ENCODE measurements at places on chromosomes 6 and 20.
A peak's percentile ranks its signal among the peaks of the same experiment; 100 is the strongest.

DNA sequence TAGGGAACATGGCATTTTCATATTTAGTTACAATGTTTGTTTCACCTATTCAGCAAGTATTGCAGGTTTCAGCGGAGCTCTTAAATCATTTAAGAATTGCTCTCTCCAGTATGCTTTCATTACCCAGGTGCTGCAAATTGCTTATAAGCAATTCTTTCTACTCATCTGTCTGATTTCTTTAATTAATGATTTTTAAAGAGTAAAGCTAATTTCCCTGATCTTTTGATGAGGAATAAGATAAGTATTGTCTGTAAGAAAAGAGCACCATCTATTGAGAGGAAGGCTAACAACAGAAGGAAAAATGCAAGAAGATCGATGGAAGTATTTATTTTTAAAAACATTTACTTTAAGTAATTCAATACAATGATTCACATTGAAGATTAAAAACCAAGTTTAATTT is 2.0 kb downstream of the OPRM1 start:
- no peak for DNase-seq

DNA sequence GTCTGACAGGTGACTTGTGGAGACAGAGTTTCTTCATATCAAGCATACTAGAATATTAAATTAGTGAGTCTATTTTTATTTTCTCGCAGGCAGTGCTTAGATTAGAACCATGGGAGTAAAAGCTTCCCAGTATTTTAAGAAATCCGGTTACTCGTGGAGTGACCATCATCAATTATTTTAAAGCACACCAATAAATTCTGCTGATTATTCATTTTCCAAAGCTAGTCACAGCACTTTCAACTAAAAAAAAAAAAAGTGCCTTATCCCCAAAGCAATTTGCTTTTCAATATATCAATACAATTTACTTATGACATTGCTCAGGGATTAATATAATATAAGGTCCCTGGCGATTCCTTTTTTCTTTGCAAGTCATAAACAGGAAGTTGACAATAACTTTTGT is 26.3 kb upstream of the OLIG3 start:
- no peak for DNase-seq

DNA sequence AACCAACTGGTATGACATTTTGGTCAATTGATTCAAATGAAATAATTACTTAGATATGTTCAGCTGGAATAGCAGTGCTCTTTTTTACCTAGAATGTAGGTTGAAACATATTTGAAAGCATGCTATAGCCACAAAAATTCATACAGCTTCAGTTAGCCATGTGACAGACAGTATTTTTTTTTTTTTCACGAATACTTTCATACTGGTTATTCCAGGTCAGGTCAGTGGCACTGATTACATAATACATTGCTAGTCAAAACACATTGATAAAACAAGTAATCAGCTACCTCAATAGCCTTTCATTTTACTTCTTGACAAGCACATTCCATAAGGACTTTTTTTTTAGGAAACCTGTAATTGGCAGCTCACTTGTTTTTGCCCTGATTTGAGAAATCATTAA is 222.6 kb downstream of the EYA4 start:
- no peak for DNase-seq

GRCh38 chr6:16555550-16555949 is 205.7 kb downstream of the ATXN1 start:
- DNase-seq: no peak

- DNase-seq: no peak
Observed at GRCh38 chr20:58469616-58470015, 45.6 kb downstream of the APCDD1L start.

DNA sequence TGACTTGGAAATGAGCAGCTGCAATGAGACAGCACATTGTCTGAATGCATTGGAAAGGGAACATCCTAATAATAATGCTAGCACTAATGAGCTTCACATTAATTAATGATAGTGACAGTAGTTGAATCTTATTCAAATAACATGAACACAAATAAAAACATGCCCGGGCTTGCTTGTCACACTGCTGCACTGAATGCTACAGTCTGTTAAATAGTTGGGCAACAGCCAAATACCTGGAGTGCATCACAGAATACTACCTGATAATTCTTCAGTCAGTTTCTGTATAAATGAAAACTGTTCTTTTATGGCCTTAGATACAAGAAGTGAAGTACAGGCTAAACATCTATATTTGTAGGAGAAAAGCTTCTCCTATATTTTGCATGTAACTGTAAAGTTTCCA is 458.7 kb downstream of the RNF144B start:
- no peak for DNase-seq

- no peak for DNase-seq
Observed at GRCh38 chr6:169626649-169627048, 75.2 kb downstream of the WDR27 start.

DNA sequence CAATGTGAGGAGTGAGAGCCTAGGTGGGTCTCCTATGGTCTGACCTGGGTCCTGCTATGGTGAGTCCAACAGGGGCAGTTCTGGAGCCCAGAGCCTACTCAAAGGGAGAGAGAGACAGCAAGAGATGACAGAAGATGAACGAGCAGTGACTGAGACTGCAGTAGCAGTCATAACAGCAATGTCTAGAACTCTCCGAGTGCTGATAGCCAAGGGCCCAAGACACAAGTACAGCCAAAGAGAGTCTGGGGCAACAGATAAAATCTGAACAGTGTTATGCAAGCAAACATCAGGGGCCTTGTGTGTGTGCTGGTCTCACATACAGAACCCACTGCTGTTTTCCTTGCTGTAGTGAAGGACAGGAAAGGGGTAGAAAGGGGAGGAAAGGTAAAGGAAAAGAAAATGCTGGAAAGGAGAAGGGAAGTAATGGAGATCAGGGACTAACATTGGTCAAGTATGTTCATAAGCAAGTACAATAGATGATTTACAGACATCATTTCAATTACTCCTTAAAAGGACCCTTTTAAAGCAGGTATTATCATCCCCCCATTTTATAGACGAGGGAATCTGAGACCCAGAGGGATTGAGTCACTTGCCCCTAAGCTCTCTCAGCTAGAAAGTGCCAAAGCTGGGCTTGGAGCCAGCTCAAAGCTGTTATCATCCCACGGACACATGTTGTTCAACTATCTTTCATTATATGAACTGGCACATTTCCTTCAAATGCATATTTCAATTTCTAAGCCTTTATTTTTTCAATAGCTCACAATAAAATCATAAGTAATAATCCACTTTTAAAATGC is 182.3 kb upstream of the RAB32 start:
- no peak for DNase-seq

- DNase-seq: no peak
Observed at GRCh38 chr6:141199074-141199473, 933.7 kb upstream of the GJE1 start.

DNA sequence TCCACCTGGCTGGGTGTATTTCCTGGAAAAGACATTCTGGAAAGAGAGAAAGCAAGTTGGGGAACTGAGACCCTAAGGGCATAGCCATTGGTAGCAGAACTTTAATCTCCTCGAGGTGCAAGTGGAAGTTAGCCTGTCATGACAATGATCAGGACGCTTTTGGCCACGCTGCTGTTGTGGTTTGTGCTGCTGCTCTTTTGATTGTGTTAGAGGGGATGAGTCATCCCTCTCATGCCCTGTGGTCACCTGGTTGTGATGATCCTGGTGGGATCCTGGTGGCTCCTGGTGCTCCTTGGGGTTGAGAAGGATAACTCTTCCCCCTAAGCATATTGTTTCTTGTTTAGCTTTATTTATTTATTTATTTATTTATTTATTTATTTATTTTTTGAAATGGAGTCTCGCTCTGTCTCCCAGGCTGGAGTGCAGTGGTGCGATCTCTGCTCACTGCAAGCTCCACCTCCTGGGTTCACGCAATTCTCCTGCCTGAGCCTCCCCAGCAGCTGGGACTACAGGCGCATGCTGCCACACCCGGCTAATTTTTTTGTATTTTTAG is 350.3 kb downstream of the KIF16B start:
- DNase-seq: no peak

GRCh38 chr6:34200340-34200971 is 36.2 kb upstream of the HMGA1 start:
- DNase-seq: no peak

GRCh38 chr6:90103056-90103800 is 193.4 kb downstream of the BACH2 start:
- DNase-seq: peak; percentile 59

- DNase-seq: no peak
Observed at GRCh38 chr20:33765592-33765991, 33.8 kb downstream of the ZNF341 start.

GRCh38 chr6:132354517-132355167 is 46.6 kb downstream of the MOXD1 start:
- peak; percentile 11 for DNase-seq

DNA sequence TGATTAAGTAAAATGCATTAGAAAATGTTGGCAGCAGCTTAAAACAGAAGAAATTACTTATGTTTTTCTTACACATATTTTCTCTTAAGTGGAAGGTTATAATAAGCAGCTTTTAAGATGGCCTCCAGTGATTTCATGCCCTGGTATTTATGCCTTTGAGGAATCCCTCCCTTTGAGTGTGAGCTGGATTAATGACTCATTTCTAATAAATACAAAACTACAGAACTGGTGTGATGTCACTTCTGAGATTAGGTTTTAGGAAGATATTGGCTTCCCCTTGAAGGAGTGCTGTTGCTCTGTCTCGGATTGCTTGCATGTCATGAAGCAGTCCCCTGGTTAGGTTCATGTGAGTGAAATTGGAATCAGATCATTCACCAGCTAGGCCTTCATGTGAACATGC is 143.2 kb upstream of the EPHA7 start:
- no peak for DNase-seq

DNA sequence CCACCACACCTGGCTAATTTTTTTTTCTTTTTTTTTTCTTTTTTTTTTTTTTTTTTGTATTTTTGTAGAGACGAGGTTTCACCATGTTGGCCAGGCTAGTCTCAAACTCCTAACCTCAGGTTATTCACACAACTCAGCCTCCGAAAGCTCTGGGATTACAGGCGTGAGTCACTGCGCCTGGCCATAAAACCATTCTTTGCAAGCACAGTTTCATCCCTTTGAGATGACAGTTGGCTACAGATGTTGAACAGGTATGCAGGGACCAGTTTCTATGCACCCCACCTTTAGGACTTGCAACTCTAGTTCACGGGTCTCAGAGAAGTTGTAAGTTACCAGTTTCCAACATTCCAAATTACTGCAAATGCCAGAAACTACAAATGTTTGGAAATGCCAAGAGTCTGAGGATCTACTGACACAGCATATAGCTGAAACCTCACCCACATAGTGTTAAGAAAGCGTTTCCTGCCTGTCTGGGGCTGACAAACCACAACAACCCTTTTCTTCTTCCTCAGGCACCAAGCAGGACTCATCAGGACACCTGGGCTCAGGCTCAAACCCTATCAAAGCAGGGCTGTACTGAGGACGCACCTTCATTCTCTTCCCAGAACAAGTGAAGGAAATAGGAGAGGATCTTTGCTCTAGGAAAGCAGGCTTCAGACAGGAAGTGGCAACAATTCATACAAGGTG is 22.9 kb downstream of the ARHGAP18 start:
- peak; percentile 52 for DNase-seq

DNA sequence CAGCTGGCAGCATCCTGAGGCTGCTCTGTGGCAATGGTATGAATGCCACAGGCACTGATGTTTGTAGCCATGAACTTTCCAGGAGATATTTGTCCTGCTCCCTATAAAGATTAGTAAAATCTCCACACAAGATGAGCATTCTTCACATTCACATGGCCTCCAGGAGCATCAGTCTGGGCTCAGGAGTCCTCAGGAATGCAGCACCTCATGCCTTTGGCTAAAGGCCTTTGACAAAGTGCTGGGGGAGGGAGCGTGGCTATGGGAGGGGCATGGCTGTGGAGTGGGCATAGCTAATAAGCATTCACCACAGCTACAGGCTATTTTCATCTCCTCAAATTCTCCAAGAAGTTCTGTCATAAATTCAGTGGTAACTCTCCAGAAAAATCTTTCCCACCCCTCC is 90.5 kb upstream of the LY86 start:
- DNase-seq: no peak

GRCh38 chr6:10793695-10794094 is 44.6 kb downstream of the MAK start:
- DNase-seq: no peak

- DNase-seq: no peak
Observed at GRCh38 chr20:44656448-44656847, 4.9 kb upstream of the ADA start.

DNA sequence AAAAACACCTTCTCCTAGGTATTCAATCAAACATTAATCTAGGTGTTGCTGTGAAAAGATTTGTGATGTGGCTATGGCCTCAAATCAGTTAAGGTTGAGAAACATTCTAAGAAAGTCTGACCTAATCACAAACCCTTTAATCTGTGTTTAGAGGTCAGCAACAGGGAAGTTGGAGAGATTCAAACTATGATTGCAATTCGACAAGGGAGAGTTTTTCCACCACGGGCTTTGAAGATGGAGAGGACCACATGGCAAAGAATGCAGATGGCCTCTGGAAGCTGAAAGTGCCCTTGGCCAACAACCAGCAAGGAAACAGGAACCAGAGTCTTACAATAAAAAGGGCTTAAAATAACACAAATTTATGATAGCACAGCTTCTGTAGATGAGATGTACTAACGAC is 29.6 kb upstream of the LGSN start:
- DNase-seq: no peak

GRCh38 chr20:24782801-24783630 is 166.1 kb upstream of the CST7 start:
- no peak for DNase-seq

DNA sequence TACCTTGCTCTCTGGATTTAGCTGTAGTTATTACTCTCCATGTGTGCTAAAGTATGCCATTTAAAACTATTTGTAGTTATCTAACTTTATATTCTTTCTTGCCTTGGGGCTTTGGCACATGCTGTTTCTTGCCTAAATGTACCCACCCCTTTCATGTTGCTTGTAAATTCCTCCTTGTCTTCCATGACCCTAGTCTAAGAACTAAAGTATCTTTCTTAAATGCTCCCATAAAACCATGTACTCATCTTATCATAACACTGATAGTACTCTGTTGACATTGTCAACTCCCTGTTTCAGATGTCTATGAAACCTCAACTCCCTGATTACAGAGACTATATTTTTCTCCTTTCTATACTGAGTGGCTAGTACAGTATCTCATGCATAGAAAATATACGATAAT is 564.9 kb upstream of the IRAK1BP1 start:
- DNase-seq: no peak

DNA sequence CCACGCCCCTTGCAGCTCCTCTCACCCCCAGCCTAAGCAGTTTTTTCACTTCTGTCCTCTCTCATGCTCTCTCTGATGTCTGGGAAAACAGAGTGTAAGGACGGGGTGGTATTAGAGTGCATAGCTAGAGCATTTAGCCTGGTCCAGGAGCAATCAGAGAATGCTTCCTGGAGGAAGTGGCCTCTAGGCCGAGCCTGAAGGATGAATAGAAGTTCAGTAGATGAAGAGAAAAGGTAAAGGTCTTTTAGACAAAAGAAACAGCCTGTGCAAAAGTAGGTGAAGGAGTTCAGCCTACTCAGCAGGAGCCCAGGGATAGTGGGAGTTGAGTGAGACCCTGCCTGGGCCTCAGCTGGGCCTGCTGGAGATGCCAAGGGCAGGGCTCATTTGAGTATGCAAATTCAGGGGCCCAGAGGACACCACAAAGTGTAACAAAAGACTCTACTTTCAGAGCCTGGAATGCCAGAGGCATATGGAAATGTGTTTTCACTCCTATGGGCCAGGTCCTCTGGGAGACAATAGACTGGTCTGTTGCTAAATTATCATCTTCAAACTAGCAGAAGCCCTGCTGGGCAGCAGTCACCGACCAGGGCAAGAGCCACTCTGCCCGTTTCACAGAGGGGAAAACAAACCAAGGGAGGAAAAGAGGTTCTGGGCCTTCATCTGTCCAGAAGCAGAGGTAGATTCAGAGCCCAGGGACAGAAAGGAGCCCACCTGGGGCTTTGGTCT is 19.7 kb upstream of the TM9SF4 start:
- no peak for DNase-seq

GRCh38 chr6:158642097-158642601 is 2.4 kb downstream of the DYNLT1 start:
- DNase-seq: no peak
